ENCODE measurements at places on chromosomes 6 and 20. TPM values are rescaled to one million over a fixed set of nuclear protein-coding genes. Genes with fewer than 3 reads are reported as not detected.

EYS gene
- 0.60 TPM for total RNA-seq

GSTA3 gene
- not detected for total RNA-seq

DNA sequence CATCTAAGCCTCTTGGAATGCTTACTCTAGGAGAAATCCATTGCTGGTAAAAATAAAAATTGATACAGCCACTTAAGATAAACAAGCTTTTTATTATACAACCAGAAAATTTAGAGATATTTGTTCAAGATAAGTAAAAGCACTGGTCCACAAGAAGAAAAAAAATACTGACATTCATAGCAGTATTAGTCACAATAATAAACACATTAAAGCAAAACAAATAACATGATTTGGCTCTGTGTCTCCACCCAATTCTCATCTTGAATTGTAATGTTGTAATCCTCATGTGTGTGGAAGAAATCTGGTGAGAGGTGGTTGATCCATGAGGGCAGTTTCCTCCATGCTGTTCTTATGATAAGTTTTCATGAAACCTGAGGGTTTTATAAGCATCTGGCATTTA, 1093.5 kb upstream of the ADGRB3 start:
- no peak for DNase-seq

MATN4 gene
- not detected for total RNA-seq

CRISP3 gene
- 0.85 TPM for total RNA-seq

DNA sequence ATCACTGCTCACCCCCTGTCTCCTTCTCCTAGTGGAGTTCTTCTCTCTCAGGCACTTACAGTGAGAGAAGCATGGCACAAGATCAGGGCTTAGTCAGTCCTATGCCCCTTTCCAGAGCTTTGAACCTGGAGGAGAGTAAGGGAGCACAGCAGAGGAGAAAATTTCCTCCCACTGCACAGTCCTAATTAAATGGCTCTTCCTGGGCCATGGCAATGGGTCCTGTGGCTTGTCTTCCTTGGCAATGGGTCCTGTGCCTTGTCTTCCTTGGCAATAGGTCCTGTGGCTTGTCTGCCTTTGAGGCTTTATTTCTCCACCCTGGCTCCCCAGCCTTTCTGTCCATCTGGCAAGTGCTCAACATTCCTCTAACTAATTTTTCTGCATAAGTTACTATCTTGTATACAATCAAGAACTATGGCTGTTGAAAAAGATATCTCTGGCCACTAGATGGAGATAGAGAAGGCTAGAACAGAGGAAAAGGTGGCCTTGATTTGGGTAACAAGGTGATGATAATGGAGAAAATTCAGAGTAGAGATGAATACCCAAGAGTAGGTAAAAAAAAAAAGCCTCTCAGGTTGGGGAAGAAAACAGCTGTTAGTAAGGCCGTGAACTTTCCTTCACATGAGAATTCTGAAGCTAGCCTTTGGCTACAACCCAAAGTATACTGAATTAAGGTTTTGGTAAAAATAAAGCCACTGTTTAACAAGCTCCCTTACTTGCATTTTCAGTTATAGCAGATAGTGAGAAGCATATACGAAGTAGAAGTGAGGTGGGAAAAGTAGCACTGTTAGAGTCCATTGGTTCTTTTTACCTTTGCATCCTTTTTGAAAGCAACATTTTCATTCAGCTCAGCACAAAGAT, 504.9 kb downstream of the DOK5 start:
- DNase-seq = no peak

DNA sequence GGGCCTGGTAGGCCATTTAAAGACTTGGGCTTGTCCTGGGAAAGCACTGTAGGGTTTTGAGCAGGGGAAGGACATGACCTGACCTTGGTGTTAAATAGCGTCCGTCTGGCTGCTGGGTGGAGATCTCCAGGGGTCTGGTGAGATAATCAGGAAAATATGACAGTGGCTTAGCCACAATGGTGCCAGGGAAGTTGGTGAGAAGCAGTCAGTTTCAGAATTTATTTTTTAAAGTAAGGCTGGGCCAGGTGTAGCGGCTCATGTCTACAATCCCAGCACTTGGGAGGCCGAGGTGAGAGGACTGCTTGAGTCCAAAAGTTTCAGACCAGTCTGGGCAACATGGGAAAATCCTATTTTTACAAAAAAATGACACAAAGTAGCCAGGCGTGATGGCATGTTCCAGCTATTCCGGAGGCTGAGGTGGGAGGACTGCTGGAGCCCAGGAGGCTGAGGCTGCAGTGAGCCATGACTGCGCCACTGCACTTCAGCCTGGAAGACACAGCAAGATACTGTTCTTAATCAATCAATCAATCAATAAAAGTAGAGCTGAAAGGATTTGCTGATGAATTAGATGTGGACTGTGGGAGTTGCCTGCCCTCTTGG, 41.4 kb downstream of the BCL2L1 start:
- no peak for DNase-seq

DNA sequence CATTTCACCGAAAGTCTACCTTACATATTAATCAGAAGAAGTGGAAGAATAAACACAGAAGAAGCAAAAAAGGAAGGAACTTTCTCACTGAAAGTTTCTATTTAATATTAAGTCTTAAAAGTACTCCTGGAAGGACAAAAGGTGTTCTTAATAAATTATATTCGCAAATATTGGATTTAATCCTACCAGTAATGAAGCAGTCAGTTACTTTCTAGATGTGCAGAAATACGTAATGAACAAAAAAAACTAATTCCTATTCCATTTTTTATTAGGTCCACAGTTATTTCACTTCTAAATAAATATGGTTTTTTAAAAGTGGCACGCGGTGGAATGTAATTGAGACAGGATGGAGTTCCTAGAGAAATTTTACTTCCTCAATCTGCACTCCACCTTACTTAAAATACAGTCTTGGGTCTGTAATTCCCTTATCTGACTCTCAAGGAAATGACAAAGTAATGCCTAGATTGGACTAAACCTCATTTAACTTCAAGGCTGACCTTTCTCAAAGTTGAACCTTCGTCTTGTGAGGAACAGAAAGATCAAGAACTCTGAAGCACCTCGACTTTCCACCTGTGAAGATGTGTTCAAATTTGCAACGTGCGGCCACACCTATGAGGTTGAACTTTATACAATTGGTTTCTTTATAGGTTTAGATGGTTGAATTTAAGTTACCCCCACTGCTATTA, 1.1 kb upstream of the TRAM2 start:
- no peak for DNase-seq

GRCh38 chr6:37490536-37491170, 9.0 kb downstream of the CCDC167 start:
- no peak for DNase-seq

BICRAL gene
- total RNA-seq = 12.7 TPM

DNA sequence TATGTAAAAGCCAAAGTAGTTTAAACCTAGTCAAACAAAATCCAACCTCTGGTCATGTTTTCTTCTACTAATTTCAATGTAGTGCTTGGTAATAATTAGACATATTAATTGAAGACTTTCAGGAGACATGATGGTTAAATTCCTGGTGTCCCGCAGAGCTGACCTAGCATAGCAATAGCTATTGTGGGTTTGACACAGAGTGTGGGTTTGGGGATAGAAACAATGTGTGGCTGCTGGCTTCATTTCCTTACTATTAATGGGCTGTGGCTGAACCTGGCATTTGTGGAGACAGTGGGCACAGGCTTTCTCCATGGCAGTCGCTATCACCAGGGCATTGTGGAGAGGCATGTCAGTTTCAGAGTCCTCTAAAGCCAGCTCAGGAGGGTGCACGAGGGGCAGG, 54.1 kb upstream of the GGTLC1 start:
- DNase-seq = no peak

GRCh38 chr20:22673467-22673866, 89.1 kb upstream of the FOXA2 start:
- no peak for DNase-seq

GRCh38 chr20:54351371-54352136, 123.8 kb upstream of the DOK5 start:
- no peak for DNase-seq

DNA sequence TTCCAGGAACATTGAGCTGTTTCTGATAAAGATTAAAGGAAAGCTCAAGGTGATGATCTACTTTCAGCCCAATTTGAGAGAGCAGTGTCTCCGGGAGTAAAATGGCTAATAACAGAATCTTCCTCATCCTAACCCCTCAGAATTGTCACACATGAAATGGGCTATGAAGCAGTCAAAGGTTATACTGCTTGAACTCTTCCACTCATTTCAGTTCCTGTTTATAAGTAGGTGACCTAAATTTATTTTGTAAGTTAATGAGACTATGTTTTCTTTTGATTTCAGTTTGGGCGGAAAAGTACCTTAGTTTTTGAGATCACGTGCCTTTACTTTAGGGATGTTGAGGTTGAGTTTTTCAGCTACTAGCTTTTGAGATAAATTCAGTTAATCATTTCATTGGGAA, 47.2 kb downstream of the QKI start:
- no peak for DNase-seq

CCN6 gene
- not detected for total RNA-seq

- no peak for DNase-seq
These were observed 19.3 kb downstream of the PROKR2 start for GRCh38 chr20:5297280-5298004.

DNA sequence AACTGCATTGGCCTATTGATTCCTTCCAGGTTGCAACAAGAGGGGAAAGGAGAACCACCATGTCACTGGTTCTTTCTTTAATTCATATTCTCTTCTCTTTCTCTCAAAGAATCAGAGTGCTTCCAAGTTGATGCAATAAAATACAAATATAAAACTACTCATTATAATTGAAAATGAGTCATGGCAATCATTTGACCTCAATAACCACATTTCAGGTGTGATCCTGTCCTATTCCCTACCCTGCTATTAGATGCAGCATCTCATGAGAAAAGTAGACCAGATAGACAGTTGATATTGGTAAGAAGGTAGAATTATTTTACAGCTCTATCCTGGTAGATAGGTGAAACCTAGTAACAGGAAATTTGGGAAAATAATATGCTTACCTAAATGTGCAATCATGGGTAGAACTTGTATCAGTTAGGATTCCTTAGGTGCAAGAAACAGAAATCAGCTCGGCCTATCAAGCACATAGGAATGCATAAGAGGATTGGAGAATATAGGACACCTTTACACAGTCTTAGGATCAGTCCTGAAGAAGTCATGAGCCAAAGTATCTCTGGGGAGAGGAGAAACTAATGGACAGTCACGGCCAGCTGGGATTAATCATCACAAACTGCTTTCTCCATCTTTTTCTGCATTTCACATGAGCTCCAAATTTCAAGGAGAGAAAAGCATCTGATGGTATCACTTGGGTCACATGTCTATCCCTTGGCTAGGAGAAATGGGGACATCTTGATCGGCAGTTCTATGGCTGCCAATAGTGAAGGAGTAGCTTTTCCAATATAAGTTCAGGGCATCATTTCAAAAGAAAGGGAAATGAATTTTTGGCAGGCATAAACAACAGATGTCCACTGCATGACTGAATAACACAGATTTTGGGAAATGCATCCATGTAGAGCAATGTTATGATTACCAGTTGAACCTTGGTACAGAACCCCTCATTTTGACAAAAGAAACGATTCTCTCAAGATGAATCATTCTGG, 19.3 kb upstream of the RNF146 start:
- no peak for DNase-seq

GRCh38 chr6:36925809-36926208, 28.7 kb upstream of the PI16 start:
- no peak for DNase-seq
